Stimulated activated CD4-positive, alpha-beta T cell treated with anti-CD3 and anti-CD28 coated beads, Interleukin-4, amount 100 ng/mL, for 24 hours (primary cell): ENCODE measurements at places on chromosomes 7 and 10.

DNA sequence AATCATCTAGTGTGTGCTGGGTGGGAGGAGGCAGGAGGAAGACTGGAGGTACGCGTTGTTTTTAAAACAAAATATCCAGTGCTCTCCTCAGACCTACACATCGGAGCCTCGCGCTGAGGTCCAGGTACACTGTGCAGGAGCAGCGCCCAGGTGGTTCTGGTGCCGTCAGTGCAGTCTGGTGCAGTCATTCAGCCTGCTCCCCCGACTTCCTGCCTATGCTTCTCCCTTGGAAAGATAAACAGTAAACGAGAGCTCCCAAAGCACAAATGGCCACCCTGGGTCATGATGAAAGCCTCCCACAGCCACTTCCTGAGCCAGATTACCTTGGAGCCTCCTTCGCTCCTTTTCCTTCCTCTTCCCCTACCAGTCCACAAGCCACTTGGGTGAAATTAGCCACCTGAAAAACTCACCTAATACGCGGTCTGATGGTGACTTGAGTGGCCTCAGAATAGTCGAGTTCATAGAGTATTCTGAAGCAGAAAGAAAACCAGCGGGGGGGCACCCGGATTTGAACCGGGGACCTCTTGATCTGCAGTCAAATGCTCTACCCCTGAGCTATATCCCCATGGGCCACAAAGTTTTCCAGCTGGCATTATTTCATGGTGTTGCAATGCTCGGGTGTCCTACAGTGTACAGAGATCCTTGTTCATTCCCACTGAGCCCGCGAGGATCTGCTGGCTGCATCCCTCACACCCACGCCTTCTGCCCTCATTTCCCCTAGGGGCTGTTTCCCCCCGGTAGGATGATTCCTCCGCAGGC lies 82.5 kb downstream of the ZNF467 start:
- no peak for DNase-seq

- DNase-seq: no peak
These were observed 77.1 kb upstream of the GNAI1 start for GRCh38 chr7:80057488-80057887.

DNA sequence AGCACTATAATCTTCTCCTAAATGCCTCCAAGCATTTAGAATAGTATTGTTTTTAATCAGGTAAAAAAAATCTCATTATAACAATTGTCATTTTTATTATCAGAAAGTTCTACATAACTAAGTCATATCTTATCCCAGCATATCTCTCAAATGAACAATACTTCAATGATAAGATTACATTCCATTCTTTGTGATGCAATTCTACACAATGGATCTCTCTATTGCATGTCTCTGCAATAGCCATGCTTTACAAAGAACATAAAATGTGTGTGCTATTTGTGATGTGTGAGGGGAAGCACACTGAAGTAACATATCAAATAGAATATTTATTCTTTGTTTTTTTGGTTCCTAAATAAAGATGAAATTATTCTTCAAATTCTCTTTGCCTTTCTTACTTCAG lies 195.7 kb downstream of the TSPAN12 start:
- no peak for DNase-seq

- DNase-seq: no peak
These were observed 45.6 kb downstream of the CHRM2 start for GRCh38 chr7:136914016-136914415.

DNA sequence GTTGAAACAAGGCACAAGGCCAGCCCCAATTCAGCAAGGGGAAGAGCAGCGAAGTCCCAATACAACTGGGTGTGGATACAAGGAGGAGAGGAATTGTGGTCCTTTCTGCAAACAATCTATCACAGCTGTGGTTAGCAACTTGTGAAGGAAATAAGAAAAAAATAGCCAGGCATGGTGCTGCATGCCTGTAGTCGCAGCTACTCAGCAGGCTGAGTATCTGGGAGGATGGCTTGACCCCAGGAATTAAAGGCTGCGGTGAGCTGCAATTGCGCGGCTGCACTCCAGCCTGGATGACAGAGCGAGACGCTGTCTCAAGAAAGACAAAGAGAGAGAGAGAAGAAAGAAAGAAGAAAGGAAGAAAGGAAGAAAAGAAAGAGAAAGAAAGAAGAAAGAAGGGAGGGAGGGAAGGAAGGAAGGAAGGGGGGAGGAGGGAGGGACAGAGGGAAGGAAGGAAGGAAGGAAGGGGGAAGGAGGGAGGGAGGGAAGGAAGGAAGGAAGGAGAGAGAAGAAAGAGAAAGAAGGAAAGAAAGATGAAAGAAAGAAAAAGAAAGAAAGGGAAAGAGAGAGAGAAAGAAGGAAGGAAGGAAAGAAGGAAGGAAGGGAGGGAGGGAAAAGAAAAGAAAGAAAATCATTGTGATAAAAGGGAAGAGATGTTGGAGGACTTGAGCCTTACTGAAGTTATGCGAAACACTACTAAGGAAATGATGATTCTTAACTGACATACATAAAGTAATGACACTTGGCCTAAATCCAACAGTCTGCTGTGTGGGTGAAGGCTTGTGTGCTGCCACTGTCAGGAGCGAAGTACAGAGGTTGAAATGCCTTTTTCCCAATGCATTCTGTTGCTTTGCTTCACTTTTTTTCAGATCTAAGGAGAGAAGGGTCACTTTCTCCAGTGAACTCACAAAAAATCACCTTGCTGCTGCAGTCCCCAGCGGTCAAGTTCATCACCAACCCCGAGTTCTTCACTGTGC lies 117.0 kb upstream of the STK17A start:
- no peak for DNase-seq

DNA sequence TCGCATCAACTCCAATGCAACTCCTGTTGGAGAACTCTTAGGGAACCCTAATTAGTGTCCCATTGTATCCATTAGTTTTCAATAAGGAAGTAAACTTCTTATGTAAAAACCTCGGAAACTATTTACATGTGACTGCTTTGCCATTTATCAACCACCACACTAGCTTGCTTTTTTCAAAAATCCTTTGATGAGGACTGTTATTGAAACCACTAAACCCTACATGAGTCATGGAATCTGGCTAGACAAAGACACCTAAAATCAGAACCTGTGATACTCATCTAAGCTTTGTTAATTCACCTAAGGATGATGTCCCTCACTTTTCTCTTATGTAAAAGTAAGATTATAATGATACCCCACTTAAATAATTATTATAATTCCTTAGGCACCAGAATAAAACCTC lies 414.1 kb upstream of the ETV1 start:
- no peak for DNase-seq

DNA sequence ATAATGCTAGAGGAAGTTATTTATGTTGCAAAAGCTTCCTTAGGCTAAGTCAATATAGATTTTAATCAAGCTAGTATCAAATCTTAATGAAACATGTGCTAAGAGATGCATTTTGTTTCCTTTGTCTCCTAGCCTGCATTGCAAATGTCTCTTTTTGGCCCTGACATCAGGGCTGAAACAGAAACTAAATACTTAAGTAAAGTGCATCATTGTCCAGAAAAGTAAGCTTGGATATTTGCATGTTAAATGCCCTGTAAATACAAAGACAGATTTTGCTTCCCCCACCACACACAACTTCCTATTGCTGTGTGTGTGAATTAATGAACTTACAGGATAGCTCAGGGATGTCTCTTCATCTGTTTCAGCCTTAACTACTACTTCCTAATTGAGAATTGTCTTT lies 10.0 kb upstream of the STAMBPL1 start:
- DNase-seq: no peak

GRCh38 chr10:93465806-93466675 lies 16.1 kb downstream of the MYOF start:
- DNase-seq: no peak
